ENCODE measurements at places on chromosomes 5 and 9.

- no peak for DNase-seq
These were observed 42.7 kb downstream of the KIAA1958 start for GRCh38 chr9:112529316-112529715.

- no peak for DNase-seq
These were observed 69.0 kb downstream of the UGCG start for GRCh38 chr9:111965566-111966019.

DNA sequence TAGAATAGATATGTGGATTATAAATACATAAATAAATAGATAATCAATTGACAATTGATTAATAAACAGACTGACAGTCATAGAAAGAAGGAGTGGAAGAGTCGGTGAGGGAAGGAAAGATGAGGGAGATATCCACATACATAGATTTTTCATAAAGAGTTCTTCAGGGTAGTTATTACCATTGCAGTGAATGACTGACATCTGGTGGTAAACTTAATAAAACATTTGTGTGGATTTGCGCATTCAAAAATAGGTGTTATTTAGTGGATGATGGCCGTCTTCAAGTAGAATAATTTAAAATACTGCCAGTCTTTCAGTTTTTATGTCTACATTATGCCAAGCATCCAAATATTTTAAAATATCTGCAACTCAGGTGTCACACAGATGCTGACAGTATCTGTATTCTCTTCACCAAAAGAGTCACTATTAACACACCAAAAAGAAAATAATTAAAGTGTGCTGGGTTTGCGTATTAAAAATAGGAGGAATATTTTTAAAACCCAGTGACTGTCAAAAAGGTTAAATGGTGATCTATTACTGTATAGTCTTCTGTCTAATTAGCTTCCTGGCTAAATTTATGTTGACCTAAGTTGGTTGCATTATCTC lies 78.8 kb downstream of the GIN1 start:
- peak; percentile 57 for DNase-seq

- DNase-seq, result no peak
These were observed 31.3 kb downstream of the ZFAND5 start for GRCh38 chr9:72333709-72334108.

GRCh38 chr5:62256161-62257019 lies 49.6 kb upstream of the KIF2A start:
- DNase-seq, result no peak

- DNase-seq, result no peak
These were observed 12.5 kb downstream of the PHF2 start for GRCh38 chr9:93588641-93589609.

GRCh38 chr5:56360816-56361215 lies 127.7 kb upstream of the ANKRD55 start:
- no peak for DNase-seq

DNA sequence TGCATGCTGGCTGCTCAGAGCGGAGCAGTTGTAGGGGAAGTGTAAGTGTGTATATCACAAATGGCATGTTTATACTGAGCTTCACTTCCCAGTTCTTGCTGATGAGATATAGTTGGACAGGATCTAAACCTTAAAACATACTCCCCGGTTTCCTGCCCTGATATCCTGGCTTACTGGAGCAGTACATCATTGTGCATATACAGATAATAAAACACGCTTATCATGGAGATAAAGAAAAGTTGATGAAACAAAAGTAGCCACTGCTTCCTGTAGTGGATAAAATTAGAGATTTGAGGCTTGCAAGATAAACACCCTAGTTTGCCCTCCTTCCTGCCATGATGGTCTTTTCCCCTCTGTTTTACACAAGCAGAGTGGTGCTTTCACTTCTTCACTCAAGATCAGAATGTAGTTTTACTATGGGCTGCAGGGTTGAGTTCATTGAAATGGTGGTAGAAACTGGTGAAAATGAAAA lies 15.0 kb downstream of the NPR3 start:
- no peak for DNase-seq

DNA sequence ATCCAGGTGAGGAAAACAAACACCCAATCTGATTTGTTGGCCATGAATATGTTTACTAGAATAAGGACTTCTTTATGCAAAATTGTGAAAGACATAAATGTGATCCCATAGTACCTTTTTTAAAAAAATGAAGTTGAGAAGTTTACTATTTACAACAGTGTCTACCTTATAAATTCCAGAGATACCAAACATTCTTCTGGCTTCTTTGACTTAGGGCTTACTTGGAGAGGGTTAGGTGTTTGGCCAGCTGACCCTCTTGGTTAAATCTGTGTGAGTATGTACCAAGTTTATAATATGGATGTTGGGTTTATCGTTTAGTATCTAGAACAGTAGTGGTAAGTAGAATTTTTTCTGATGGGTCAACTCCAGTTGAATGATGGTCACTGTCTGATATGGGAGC lies 212.3 kb downstream of the DOCK8 start:
- no peak for DNase-seq

GRCh38 chr5:14598225-14598624 lies 16.6 kb downstream of the OTULINL start:
- DNase-seq, result no peak

DNA sequence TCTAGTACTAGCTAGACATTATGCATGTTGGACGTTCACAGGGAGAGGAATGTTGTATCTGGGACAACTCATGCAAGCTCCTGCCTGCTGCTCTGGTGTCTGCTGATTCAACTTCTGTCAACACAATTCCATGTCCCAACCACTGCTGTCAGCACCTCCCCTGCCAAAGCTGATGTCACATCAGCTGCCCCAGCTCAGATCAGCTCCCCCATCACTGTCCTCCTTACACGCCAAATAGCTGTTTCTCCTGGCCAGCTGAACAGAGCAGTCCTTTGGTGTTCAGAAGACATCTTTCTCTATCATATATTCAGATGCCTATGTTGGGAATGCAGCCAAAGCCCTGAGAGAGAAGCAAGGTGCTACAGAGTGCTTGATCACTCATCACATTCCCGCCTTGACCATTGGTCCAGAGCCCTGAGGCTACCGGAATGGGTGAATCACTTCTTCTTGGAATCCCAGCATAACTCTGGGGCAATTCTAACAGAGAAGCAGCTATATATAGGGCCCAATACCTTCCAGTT lies 223.3 kb downstream of the SEC61B start:
- DNase-seq, result no peak

GRCh38 chr9:134570711-134571325 lies 70.8 kb upstream of the COL5A1 start:
- DNase-seq, result no peak

DNA sequence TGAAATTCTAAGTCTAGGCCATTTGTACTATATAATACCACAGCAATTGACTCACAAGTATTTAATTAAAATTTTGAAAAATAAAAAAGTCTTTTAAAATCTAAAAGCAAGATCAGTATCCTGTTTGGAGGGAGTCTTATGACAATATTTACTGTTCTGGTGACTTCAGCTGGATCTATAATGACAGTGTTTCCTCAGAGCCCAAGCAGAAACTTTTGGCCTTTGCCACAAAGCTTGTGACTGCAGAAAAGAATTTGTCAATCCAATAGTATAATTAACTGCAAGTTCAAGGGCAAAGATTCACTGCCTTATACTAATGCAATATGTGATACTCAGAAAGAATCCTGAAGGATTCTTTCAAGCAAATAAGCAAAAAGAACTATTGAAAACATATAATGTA lies 49.6 kb upstream of the RAPGEF6 start:
- no peak for DNase-seq

- DNase-seq, result no peak
These were observed 42.5 kb upstream of the GOLM1 start for GRCh38 chr9:86141843-86142242.

- DNase-seq, result no peak
These were observed 38.9 kb downstream of the FNBP1 start for GRCh38 chr9:130003943-130004552.

- no peak for DNase-seq
These were observed 286.7 kb downstream of the NR3C1 start for GRCh38 chr5:143116814-143117213.

DNA sequence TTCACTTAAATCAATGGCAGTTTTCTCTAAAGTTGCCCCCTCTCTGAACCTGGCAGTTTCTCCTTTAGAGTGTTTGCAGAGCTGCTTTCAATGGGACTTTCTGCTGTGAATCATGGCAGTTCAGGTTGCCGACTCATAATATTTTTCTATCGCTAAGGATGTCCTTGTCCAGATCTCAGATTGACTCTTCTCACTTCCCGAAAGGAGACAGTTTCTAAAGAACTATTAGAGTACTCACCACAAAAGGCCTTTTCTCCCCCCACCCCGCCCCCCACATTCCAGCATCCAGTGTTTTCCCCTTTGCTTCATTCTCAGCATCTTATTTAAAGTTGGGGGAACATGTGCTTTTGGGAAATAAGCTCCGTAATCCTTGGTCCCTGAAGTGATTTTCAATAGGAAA lies 443.5 kb upstream of the KLF4 start:
- no peak for DNase-seq

DNA sequence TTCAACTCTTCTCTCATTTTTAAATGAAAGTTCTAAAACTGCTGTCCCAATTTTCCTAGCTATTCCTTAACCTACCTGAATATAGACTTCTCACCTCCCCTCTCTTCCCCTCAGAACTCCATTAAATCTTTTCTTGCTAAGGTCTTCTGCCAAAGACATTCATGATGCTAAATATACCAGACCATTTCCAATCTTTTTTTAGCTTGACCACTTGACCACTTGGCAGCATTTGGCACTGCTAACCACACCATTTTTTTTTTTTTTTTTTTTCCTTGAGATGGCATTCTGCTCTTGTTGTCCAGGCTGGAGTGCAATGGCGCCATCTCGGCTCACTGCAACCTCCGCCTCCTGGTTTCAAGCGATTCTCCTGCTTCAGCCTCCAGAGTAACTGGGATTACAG lies 3.6 kb upstream of the ZNF131 start:
- DNase-seq, result no peak

GRCh38 chr9:77927265-77927664 lies 104.3 kb downstream of the GNAQ start:
- no peak for DNase-seq

DNA sequence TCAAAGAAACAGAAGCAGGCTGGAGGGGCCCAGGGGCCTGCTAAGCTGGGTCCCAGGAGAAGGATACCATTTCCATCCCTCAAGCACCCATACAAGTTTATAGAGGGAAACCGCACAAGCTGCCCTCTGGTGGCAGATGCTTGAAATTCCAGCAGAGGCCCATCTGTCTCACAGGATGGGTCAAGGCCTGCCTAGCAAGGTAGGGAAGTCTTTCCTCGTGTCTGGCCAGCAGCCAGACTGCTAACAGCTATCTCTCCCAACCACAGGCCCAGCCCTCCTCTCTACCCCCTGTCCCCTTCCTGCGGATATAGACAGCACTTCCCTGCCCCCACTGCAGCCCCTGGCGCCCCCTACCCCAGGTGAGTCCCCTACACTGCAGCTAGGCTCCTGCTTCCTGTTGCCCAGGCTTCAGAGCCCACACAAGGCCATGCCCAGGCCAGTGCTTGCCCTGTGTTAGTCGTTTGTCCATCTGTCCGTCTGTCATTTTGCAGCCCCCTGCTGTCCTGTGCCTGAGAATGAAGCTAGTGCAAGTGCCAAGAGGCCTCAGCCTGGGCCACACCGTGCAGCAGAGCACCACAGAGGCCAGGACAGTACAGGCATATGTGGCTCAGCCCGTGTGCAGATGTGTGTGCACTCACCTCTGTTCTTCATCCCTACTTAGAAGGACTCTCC lies 26.2 kb downstream of the TCF7 start:
- DNase-seq, result peak; percentile 61

GRCh38 chr5:158570502-158570901 lies 529.2 kb downstream of the EBF1 start:
- DNase-seq, result no peak

DNA sequence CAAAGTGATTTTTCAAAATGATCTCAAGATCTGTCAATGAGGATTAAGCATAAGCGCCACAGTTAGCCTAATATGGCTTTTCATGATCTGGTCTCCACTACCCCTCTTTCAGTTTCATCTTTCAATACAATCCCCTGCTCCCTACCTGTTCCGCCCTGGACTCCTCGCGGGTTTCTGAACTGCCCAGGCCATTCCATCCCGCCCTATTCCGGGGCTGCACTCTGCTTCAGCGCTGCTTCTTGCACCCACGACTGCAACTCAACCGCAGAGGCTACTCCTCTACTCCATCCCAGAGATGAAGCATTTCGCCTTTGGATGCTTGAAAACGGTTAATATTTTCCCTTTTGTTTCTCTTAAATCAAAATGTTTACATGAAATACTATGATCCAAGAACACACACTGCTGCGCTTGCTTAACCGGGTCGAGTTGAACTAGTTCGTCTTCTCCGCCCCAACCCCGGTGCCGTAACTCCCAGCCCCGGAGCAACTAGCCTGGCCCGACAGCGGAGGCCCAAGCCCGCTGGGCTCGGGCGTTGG lies 716 bp upstream of the OTULIN start:
- no peak for DNase-seq

DNA sequence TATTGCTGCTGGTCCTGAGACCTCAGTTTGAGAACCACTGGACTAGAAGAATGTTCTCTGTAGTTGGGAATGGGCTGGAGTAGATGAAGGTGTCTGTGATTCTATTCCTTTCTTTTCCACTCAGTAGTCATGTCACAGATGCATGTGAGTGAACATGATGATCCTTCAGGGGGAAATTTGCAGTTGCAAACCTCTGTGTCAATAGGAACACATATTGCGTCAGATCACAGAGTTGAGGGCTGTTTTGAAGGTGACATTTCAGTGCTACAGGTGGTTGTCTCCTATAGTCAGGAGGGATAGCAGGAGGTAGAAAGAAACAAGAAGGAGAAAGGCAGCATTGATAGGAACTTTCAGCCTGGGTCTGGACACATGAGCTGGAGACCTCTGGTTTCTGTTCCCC lies 239.3 kb downstream of the ARHGEF28 start:
- DNase-seq, result no peak

DNA sequence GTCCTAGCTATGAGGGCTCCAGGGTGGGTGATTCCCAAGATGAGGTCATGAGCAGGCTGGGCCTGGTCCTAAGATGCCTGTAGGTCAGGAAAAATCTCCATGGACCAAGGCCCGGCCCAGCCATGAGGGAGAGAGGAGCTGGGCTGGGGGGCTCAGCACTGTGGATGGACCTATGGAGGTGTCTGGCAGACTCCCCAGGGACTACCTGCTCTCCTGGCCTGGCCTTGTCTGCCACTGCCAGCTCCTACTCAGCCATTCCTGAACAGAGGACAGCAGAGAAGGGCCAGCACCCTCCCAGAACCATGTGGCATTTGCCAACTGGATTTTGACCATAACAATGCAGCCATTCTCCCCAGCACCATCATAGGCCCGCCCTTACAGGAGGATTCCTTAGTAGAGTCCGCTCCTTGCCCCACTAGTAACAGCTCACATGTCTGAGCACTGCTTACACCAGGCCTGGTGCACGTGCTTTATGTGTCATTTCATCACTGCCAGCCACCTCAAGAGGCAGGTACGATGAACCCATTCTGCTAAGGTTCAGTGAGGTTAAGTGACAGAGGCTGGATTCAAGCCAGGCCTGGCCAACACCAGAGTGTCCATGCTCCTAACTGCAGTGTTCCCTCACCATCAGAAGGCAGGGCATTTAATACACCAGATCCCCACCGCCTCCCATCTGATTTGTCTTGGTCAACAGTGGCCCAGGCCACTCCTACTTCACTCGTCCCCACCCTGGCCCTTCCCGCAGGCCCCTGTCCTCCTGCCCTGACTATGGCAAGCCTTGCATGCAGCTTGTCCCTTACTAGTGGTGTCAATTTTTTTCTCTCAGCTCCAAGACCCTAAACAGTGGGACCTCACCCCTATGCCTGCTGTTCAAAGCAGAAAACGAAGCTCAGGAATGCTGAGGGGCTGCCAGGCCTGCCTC lies 669 bp downstream of the IL13 start:
- DNase-seq, result no peak

GRCh38 chr5:133247151-133247709 lies 195.4 kb downstream of the HSPA4 start:
- no peak for DNase-seq

- no peak for DNase-seq
These were observed 34.0 kb downstream of the ZNF474 start for GRCh38 chr5:122163121-122164069.

GRCh38 chr5:14330729-14331385 lies 187.7 kb downstream of the TRIO start:
- no peak for DNase-seq

Measured in kidney capillary endothelial cell (primary cell).